ENCODE measurements at places on chromosomes 7 and 10.

DNA sequence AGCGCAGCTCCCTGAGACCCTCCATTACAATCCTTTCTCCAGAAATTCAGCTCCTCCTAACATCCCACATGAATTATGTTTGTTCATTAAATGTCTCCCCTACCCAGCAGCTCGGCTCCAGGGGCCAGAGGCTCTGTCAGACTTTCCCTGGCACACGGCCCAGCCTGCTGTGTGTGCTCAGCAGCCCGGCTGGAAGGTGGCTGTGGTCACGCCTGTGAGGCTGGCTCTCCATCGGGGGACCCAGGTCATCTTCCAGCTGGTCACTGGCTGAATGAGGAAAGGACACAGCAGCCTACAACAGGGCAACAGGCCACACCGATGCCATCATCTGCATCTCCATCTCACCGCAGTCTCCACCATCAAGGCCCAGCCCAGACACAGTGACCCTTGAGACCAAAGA lies 219.8 kb downstream of the MAD1L1 start:
- DNase-seq, result no peak

DNA sequence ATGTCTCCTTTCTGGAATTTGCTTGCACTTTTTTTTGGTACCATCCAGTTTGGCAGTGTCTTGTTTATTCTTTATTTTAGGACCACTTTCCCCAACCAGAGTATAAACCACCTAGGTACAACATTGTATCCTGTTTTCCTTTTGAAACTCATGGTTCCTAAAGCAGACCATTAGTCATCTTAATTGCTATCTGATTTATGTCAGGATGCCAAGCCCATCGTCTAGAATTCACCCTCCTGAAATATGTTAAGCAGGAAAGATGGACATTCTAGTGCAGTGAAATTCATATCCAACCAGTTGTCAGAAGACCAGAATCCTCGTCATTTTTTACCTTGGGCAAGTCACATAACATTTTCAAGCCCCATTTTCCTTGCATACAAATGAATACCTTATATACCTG lies 223.6 kb upstream of the KMT2E start:
- DNase-seq, result no peak

- DNase-seq, result no peak
Observed at GRCh38 chr10:122939856-122940543, 14.0 kb downstream of the C10orf88 start.

GRCh38 chr10:107148906-107149305 lies 15.6 kb downstream of the SORCS1 start:
- no peak for DNase-seq
